ENCODE measurements at places on chromosomes 13 and 19.

DNA sequence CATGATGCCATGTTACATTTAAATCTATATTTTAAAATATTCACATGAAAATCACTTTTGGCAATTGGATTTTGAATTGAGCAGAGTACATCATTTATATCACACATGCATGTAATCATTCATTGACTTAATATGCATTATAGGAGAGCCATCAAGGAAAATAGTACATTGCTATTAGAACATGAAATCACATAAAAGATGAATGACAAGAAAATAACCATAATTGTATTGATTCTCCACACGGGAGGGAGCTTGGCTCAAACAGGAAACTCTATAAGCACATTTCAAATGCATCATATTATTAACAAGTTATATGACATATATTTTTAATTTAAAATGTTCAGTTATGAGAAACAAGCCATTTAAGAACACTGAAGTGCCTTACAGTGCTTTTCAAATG lies 208.6 kb upstream of the PRR20A start:
- no peaks in the 10 kb centered on the region for H3K27me3 ChIP-seq
- H3K36me3 ChIP-seq = no peaks in the 10 kb centered on the region
- no peak overlapping the region for H3K27ac ChIP-seq
- H3K4me3 ChIP-seq = no peak overlapping the region
- H3K4me1 ChIP-seq = no peaks in the 10 kb centered on the region

DNA sequence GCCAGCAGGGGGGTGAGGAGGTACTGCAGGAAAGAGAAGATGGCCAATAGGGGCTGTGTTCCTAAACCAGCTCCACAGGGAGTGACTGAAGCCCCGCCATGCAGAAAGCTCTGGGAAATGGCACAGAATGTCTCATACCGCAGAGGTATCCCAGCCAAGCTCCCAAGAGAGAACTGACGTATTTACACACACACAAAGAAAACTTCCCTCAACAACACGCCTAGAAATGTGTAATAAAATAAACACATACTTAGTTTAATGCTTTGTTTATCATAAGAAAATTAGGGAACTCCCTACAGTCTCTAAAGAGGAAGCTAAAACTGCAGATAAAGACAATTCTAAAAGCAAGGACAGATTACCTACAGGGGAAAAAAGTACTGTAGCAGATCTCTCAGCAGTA lies 40.0 kb downstream of the ESD start:
- no peaks in the 10 kb centered on the region for H3K27me3 ChIP-seq
- no peak overlapping the region for H3K4me3 ChIP-seq
- peaks cover 3% of the 10 kb centered on the region for H3K36me3 ChIP-seq
- DNase-seq = no peak
- peaks cover 39% of the 10 kb centered on the region for H3K4me1 ChIP-seq
- H3K27ac ChIP-seq = no peak overlapping the region

- no peak overlapping the region for H3K4me3 ChIP-seq
- peaks cover 61% of the 10 kb centered on the region for H3K4me1 ChIP-seq
- H3K27ac ChIP-seq = peak overlapping the region; percentile 99
- peaks cover 74% of the 10 kb centered on the region for H3K36me3 ChIP-seq
Measured at GRCh38 chr19:43751466-43752220, 3.1 kb downstream of the SMG9 start.

DNA sequence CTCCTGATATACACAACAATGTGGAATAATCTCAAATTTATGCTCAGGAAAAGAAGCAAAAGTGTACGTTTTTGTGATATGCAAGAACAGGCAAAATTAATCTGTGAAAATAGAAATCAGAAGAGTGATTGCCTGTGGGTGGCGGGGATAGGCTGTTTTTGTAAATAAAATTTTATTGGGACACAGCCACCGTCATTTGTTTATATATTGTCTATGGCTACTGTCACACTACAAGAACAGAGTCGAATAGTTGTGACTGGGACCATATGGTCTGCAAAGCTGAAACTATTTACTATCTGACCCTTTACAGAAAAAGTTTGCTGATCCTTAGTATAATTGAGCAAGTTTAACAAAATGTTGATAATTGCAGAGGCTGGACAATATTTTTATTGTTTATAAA lies 269.5 kb upstream of the HTR2A start:
- H3K27me3 ChIP-seq = no peaks in the 10 kb centered on the region
- H3K4me3 ChIP-seq = no peak overlapping the region
- no peaks in the 10 kb centered on the region for H3K36me3 ChIP-seq
- no peak overlapping the region for H3K27ac ChIP-seq
- DNase-seq = no peak

DNA sequence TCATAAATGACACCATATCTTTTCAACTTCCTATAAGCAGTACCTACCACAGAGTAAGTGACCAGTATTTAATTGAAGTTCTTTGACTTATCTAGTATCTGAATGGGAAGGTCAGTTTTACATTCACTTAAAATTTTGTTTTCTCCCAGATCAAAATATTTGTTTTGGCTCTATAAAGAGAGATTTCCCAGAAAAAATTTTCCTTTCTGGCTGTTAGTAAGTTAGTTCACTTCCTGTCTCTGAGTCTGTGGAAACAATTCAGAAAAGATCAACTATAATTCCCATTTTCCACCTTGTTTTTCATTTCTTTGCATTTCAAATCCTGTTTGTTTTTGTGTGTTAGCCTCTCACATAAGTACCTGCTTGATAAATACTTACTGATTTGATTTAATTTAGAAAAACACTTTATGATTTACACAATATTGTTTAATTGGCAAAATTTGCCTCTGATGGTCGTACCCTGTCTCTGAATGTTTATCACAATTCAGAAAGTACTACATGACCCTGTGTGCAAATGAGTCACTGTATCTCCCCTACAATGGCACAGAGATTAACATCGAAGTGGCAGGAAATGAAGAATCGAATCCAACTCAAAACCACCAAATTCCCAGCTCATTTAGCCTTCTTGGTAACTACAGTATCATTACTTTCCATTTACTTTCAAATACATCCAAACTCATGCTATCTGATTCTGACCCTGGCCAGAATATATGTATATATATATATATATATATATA lies 15.4 kb upstream of the MED4 start:
- H3K36me3 ChIP-seq = no peaks in the 10 kb centered on the region
- H3K4me1 ChIP-seq = peaks cover 4% of the 10 kb centered on the region
- no peak for DNase-seq
- no peak overlapping the region for H3K4me3 ChIP-seq
- peaks cover 8% of the 10 kb centered on the region for H3K27me3 ChIP-seq

GRCh38 chr13:50928102-50928501 lies 18.5 kb downstream of the RNASEH2B start:
- no peaks in the 10 kb centered on the region for H3K4me1 ChIP-seq
- no peak for DNase-seq
- H3K36me3 ChIP-seq = peaks cover 63% of the 10 kb centered on the region
- H3K27ac ChIP-seq = no peak overlapping the region

DNA sequence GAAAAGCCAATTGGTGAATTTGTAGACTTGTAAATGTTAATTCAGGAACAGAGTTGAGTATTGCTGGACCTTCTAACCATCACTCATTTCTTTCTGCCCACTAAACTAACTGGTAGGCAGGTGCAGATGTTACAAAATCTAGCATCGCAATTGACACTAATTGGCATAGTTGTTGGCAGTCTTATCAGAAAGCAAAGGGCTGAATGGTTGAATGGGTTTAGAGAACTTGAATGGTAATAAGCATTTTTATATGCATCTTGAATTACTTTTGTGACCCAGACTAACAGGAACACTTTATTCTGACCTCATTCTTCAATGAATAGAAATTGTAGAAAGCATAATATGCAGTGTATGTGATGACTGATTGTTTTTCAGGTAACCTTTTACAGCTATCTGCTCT lies 189.1 kb downstream of the GGACT start:
- H3K27me3 ChIP-seq = no peaks in the 10 kb centered on the region
- H3K36me3 ChIP-seq = peaks cover 33% of the 10 kb centered on the region
- peaks cover 23% of the 10 kb centered on the region for H3K4me1 ChIP-seq
- DNase-seq = no peak
- H3K27ac ChIP-seq = no peak overlapping the region

DNA sequence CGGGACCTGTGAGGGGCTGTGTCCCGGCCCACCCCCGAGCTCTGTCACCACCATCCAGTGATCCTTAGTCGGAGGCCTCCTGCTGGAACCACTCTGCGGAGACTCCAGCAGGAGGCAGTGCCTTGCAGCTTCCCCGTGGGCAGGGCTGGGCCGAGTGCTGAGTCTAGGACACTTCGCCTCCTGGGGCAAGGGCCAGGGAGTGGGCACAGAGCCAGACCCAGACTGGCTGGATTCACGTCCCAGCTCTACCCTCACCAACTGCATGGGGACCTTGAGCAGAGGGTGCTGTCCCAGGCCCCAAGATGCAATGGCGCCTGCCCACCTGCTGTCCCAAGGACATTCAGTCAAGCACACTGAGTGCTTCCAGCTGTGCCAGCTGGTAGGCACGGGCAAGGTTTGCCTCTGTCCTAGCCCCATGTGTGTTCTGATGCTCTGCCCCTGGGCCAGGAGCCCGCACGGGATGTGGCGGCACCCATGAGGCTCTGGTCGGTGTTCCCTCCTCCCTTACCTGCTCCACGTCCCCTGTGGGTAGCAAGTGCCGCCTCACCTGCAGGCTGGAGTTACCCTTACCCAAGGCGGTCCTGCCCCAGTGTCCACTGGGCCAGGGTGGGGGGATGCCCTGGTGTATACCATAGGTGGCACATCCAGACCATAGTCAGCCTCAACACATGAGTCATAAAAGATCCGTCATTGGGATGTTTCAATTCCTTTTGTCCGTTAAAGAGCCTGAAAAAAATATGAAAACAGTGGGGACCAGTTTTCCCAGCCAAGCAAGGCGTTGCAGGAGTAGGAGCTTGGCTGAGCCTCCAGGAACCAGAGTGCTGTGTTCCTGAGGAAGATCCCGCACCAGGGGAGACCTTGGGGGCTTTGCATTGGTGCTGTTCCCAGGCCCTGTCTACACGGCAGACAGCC lies 7.4 kb downstream of the FZR1 start:
- peaks cover 31% of the 10 kb centered on the region for H3K4me1 ChIP-seq
- no peaks in the 10 kb centered on the region for H3K27me3 ChIP-seq
- no peak overlapping the region for H3K27ac ChIP-seq
- peaks cover 22% of the 10 kb centered on the region for H3K36me3 ChIP-seq

- peaks cover 25% of the 10 kb centered on the region for H3K27me3 ChIP-seq
- H3K36me3 ChIP-seq = peaks cover 2% of the 10 kb centered on the region
- no peak overlapping the region for H3K4me3 ChIP-seq
- H3K4me1 ChIP-seq = no peaks in the 10 kb centered on the region
Measured at GRCh38 chr13:110780422-110780821, 66.9 kb downstream of the ING1 start.

DNA sequence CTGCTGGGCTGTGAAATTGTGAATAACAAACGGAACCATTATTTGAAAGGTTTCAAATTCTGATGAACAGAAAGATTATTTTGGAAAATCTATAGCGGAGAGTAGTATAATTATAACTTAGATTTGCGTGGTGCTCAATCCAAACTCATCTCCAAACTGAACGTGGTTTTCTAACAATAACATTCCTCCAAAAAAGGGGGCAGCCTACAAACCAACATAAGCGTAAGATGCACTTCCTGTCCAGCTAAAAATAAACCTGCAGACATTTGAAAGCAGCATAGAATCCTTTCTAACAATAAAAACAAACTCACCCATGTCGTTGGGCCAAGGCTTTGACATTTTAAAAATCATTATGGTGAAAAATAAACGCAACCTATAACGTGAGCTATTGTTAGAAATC lies 178.4 kb downstream of the COL4A1 start:
- no peaks in the 10 kb centered on the region for H3K36me3 ChIP-seq
- H3K27me3 ChIP-seq = peaks cover 37% of the 10 kb centered on the region
- DNase-seq = no peak

- no peak overlapping the region for H3K4me3 ChIP-seq
- H3K27ac ChIP-seq = no peak overlapping the region
- H3K27me3 ChIP-seq = no peaks in the 10 kb centered on the region
- no peaks in the 10 kb centered on the region for H3K4me1 ChIP-seq
- no peak for DNase-seq
Measured at GRCh38 chr13:80830431-80830830, 489.5 kb upstream of the SPRY2 start.

- H3K27me3 ChIP-seq = peaks cover 71% of the 10 kb centered on the region
- H3K27ac ChIP-seq = no peak overlapping the region
- no peaks in the 10 kb centered on the region for H3K36me3 ChIP-seq
- H3K4me3 ChIP-seq = no peak overlapping the region
- H3K4me1 ChIP-seq = peaks cover 12% of the 10 kb centered on the region
Measured at GRCh38 chr13:20178156-20178555, 14.6 kb downstream of the GJB2 start.

DNA sequence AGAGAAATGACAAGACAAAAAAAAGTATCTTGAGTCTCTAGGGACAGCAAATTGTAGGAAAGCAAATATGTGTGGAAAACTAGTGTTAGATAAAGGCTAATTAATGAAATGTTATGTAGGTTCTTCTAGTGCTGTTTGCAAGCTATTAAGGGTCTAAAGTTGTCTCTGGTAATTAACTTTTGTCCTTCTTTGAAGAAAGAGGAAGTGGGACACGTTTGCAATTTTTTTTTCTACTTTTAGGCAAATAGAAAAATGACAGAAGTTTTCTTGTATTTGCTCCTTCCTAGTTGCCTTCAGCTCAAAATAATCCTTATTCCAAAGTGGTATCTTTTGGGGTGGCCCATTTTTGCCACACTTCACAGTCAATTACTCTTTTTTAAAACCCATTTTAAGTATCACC lies 1877.7 kb upstream of the PRR20A start:
- no peak overlapping the region for H3K27ac ChIP-seq
- no peaks in the 10 kb centered on the region for H3K36me3 ChIP-seq
- H3K4me1 ChIP-seq = no peaks in the 10 kb centered on the region
- H3K4me3 ChIP-seq = no peak overlapping the region
- no peaks in the 10 kb centered on the region for H3K27me3 ChIP-seq

DNA sequence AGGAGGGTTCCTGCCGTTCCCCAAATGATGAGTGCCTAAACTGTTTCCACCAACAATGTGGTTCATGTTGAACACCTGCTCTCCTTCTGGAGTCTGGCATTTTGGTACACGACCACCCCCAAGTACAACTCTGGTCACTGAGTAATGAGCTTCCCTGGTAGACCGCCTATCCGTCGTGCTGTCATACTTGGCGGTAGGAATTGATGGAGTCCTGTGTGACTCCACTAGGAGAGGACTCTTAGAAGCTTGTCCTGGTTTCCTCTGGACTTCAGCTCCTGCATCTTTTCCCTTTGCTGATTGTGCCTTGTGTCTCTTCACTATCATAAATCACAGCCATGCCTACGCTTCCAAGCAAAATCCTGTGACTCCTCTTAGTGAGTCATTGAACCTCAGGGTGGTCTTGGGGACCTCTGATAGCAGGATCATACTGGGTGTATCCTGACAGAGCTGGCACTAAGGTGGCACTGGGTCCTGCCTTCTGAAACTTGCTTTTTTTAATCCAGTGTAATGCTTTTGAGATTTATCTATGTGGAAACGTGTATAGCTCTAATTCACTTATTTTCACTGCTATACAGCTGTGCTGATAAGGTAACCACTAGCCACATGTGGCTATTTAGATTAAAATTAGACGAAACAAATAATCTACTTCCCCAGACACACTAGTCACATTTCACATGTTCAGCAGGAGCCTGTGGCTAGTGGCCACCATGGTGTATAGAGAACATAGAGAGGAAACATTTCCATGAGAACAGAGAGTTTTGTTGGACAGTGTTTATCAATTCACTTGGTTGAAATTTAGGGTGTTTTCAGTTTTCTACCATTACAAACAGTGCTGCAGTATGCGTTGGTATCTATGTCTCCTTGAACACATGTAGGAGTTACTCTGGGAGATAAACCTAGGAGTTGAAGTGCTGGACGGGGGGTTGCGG lies 6.1 kb upstream of the ASF1B start:
- H3K4me3 ChIP-seq = no peak overlapping the region
- no peak for DNase-seq
